ENCODE measurements at places on chromosomes 11 and 22.

GRCh38 chr11:83172551-83172950, 15.6 kb downstream of the PCF11 start:
- DNase-seq, result no peak

DNA sequence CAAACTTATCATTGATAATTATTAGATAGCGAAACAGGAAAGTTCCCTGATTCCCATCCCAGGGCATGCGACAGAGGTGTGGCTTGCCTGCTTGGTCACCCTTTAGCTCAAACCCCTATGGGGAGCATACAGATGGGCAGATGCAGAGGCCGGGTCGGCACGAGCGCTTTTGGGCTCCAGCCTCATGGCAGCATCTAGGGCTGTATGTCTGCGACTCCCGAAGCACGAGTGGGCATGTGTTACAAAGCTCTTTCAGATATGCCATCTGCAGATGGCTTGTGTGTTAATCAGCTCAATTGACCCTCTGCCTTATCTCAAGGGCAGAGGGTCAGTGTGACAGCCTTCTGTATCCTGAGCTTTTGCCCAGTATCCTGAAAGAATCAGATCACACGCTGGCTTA, 2069.3 kb upstream of the RAG2 start:
- DNase-seq, result no peak

DNA sequence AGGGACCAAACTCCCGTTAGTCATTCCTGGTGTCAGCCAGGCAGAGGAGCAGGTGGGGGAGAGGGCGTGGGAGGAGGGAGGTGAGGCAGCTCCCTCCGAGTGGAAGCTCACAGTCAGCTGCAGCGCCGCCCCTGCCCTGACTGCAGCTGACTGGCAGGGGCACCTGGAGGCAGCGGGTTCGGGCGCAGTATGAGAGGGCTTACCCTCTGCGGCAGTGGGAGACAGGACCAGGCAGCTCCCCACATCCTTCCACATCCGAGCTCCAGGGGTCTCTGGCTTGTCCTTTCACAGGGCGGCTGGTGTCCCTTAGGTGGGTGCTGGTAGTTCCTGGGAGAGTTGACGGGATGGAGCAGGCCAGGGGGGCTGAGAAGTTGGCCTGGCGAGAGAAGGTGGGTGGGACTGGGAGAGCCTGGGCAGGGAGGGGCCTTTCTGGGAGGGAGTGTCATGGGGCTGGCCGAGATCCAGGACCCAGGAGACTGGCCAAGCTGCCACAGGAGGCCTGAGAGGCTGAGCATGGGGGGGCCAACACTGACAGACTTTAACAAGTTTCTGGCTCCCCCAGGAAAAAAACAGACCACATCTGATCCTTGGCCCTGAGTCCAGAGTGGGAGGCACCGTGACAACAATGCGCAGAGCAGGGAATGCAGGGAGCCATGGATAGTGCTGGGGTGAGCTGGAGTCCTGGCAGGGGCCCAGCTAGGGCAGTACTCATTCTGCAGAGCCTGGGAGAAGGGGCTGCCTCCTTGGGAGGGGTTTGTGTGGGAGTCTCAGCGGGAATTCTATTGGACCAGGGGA, 4.9 kb downstream of the ADORA2A start:
- DNase-seq, result no peak

DNA sequence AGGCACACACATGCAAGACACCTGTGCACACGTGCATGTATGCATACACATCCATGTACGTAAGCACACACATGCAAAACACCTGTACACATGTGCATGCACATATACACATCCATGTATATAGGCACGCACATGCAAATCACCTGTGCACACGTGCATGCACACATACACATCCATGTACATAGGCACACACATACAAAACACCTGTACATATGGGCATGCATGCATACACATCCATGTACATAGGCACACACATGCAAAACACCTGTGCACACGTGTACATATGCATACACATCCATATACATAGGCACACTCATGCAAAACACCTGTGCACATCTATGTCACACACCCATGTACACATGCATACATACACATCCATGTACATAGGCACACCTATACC, 458.3 kb downstream of the TBC1D22A start:
- DNase-seq, result no peak

GRCh38 chr22:30564045-30564760, 10.3 kb downstream of the GAL3ST1 start:
- DNase-seq, result no peak

GRCh38 chr11:103811870-103812455, 224.5 kb upstream of the DDI1 start:
- no peak for DNase-seq

DNA sequence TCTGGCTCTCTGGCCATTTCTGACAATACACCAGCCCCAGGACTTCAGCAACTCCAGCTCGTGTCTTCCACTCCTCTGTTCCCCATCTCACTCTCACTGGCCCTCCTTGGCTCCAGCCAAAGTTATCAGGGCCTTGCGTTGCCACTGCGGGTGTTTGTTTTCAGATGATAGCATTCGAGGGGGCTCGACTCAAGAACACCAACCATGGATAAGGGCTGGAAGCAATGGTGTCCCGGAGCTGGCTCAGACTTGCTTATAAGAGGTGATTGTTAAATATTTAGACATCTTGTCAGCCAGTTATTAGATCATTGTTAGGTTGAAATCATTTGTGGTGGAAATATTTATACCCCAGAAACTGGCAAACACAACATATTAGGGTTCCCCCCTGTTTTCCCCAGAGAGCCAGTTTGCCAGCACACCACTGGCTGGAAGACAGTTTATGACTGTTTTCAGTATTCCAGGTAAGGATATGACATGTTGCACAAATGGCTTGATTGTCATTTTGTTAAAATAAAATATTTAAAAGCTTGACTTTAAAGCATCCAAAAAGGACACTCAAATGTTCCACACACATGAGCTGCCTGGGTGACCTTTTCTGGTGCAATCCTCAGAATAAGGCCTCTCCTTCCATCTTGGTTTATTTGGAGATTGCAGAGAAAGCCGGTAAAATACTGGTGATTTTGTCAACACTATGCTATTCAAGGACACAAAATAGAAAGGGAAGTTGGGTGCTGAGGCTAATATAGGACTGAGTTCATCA, 98.3 kb downstream of the FBXO7 start:
- DNase-seq, result no peak

- DNase-seq, result no peak
These were observed 119.3 kb downstream of the METTL15 start for GRCh38 chr11:28227460-28227859.

DNA sequence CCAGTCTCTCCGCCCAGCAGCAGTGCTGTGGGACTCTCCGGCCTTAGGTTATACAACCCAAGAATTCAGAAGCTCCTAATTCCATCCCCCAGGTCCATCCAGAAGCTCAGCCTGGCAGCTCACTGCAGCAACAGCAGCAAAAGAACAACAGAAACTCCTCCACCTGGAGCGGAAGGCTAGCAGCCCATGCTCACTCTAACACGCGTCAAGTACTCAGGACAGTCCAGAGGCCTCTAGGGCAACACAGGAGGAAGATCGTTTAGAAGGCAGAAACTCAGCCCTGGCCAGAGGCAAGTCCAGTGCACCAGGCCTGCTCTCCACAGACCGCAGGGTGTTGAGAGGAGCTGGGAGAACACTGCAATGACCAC, 17.1 kb downstream of the PLA2G6 start:
- no peak for DNase-seq

GRCh38 chr11:67265633-67266448, 432 bp upstream of the GRK2 start:
- DNase-seq, result no peak

GRCh38 chr11:69447786-69448185, 33.7 kb upstream of the LINC01488 start:
- DNase-seq, result no peak

DNA sequence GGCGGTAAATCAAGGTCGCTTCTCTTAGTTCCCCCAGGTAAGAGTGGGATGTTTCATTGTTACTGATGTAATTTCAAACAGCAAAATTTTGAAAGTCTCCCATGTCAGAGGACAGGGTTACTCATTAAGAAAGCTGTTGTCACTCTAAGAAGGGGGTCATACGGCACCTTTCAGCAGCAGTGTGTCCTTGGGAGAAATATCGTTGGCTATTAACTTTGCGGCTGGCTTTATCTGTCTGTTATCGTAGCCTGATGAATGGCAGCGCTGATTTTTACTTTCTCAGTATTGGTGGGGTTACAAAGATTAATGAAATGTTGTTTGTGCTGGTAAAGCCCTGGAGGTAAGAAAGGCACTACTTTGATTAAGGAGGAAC, 27.5 kb upstream of the FBXO3 start:
- no peak for DNase-seq

- DNase-seq, result no peak
These were observed 31.3 kb downstream of the NAGA start for GRCh38 chr22:42039271-42039670.

GRCh38 chr11:36139767-36140166, 149.5 kb downstream of the COMMD9 start:
- no peak for DNase-seq

GRCh38 chr11:69599502-69599901, 41.5 kb upstream of the CCND1 start:
- DNase-seq, result no peak

- DNase-seq, result no peak
These were observed 46.4 kb upstream of the SC5D start for GRCh38 chr11:121246021-121246768.

GRCh38 chr11:49208006-49208721, at the start of gene FOLH1:
Gene FOLH1 (minus strand): TSS chr11:49208602. CDS start chr11:49208409, 193 bp downstream.
- DNase-seq, result no peak

- no peak for DNase-seq
These were observed 10.5 kb downstream of the SMTNL1 start for GRCh38 chr11:57547854-57548377.

- no peak for DNase-seq
These were observed 98.8 kb downstream of the MSANTD4 start for GRCh38 chr11:105923252-105923651.

DNA sequence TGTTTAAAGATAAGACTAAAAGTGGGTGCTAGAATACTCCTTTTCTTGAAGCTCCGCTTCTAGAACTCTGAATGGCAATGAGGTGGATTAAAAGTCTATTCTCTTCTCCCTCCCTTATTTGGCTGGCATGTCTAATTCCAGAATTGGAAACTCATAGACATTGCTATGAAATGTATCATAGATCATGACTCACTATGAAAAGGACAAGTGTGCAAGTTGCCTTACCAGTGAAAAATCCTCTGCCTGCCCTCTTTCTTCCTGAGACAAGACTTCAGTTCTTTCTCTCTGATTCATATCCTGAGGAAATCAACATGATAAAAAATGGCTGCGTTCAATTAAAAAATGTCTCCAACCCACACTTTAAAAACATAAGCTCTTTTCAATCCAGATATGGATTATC, 73.2 kb upstream of the BLID start:
- peak; percentile 94 for DNase-seq

GRCh38 chr22:38841211-38841610, 2.6 kb downstream of the NPTXR start:
- no peak for DNase-seq

DNA sequence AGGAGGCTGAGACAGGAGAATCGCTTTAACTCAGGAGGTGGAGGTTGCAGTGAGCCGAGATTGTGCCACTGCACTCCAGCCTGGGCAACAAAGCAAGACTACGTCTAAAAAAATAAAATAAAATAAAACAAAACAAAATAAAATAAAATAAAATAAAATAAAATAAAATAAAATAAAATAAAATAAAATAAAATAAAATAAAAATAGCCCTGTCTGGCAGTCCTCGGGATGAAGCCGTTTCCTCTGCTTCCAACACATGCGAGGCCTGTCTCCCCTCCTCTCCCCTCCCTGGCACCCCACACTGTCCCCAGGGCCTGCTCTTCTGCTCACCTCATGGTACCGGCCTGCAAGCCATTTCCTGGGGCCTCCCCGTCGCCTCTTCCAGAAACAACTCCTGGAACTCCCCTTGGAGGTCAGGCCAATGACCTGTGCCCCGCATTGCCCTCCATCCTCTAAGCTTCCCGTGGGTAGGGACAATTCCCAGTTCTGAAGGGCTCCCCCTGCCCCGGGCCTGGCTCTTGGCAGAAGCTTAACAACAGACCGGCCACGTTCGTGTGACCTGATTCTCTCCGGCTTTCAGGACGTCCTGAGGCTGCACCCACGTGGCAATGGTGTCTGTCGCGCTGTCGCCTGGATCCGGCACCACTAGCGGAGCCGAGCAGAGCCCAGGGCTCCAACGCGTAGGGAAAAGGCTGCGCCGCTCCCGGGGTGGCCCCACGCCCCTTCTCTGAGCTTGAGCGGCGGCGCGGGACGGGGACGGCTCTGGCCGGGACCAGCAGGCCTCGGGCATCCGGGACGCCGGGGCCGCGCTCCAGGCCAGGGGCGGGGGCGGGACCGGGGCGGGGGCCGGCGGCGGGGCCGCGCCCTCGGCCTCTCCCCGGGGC, 456 bp upstream of the PARVB start:
- DNase-seq, result no peak

DNA sequence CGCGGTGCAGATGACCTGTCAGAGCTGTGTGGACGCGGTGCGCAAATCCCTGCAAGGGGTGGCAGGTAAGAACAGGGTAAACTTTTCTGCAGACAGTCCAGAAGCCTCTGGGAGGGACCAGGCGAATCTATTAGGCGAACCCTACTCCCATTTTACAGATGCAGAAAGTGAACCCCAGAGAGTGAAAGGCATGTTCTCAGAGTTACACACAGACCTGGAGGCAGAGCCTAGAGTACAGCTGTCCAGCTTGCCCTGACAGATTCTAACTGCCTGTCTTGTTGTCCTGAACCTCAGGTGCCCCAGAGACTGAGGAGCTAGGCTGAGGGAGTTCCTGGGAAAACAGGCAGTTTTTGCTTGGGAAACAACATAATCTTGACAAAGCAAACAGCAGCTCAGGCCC, 665 bp downstream of the CCS start:
- no peak for DNase-seq
